Mesothelial cell of epicardium (in vitro differentiated cells): ENCODE measurements at places on chromosomes 4 and X. TPM values are rescaled to one million over a fixed set of nuclear protein-coding genes. Genes with fewer than 3 reads are reported as not detected.

DNA sequence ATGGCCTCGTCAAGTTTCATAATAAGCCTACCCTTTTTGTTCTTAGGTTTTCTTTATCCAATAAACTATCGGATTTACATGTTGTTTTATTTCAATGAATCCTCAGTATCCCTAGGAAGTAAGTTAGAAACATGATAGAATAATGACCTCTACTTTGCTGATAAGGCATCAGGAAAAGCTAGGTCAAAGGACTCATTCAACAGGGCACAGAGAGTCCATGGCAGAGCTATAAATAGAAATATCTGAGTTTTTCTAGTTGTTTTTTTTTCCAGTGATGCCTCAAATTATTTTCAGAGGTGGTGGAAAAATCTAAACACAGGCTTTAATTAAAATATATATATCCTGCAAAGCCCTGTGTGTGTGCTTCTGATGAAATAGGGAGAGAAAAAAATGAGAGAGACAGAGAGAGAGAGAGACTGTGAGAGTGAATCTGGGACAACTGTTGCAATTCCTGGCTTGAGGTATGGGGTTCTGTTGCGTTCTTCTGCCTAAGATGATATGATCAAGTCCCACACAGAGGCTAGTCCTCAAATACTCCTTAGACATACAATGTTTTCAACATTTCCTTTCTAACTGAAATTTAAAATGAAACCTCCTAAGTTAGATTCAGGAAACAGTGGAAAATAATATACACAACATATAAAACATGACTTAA lies 139.9 kb downstream of the HDX start:
- H3K4me1 ChIP-seq, result no peaks in the 10 kb centered on the region
- peaks cover 6% of the 10 kb centered on the region for H3K36me3 ChIP-seq
- no peak overlapping the region for H3K27ac ChIP-seq

ARMCX4 gene
- 29.0 to 30.8 TPM (median 29.4 TPM) in 3 replicates for total RNA-seq

PCDH18 gene
- 112 to 127 TPM (median 121 TPM) in 3 replicates for total RNA-seq

SCARB2 gene
- 97.0 to 106 TPM (median 97.6 TPM) in 3 replicates for total RNA-seq
